ENCODE measurements at places on chromosomes 7 and 10.

DNA sequence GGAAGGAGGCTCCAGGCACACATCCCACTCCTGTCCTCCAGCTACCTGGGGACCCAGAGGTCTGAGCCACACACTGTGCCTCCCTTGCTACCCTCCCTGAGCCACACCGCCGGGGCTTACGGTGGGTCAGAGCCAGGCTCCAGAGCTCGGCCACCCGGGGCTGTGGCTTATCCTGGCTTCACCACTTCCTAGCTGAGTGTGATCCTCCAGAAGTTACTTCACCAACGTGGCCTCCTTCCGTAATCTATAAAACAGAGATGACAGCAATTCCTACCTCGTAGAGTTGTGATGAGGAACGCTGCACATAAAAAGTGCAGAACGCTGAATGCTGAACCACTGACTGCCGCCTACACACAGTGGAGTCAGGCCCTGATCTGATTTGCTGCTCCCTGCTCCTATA is 285.0 kb downstream of the PRPF18 start:
- no peak for DNase-seq

GRCh38 chr7:51817694-51818225 is 501.2 kb upstream of the COBL start:
- DNase-seq, result no peak

DNA sequence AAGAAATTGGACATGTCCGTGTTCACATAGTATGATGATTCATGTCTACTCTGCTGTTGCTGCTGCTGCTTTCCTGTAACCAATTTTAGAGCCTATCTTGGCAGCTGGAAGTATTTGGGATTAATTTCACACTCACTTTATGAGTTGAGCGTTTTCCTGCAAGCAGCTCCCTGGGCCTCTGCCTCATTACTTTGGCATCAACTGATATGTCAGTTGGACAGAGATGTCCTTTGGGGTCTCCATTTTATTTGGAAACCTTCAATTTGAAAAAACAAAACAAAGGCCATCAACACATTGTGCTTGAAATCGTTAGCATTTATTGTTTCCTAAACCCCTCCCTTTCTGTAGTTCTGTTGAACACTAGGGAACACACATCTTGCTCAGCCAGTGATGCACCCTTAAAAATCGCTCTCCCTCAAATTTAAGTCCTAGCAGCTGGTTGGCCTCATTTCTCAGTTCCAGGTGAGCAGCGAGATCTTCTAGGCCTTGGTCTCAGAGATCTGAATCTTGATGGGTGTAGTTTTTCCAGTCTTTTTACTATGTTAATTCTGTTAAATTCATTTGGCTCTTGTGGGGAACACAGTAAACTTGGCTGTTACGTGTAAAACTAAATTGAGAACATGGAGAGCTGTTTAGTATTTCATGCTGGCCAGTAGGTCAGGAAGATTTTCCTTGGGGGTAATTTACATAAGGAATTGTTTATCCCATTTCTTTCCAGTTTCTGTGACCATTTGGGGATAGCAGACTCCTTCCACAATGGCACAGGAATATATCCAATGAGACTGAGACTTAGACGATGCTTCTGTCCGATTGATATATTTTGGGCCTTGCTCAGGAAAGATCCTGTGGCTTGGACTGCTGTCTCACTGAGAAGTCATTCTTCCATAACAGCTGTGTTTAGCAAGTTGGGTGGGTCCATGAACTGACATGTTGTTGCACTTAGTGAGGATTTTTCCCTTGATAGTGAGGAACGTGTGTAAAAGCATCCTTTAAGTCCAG is 371.6 kb downstream of the BBS9 start:
- DNase-seq, result no peak

DNA sequence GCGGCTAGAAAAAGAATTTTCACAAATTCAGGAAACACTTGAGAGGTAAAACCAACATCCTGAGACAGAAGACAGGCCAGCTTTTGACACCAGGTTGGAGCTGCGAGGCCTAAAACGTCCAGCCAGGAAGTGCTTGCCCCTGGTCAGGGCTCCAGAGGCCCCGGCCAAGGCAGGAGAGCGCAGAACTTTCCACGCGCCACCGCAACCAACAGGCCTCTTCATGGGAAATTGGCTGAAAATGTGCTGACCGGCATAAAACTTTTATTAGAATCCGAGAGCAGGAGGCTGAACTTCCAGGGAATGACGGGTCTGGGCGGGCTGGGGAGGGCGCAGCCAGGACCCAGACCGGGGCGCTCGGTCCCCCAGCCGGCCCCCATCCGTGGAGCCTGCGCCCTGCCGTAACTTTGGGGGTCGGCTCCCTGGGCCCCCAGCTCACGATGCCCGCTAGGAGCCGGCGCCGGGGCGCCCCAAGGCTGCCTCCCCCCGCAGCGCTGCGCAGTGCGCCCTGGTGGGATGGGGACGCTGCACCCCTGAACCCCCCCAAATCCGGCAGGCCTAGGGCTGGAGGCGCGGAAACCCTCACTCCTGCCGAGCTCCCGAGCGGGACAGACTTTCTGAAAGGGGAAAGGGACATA is 414.0 kb upstream of the MKI67 start:
- no peak for DNase-seq

Data from tibial artery (tissue), 4 donors.